ENCODE measurements at places on chromosomes 1 and 21.

DNA sequence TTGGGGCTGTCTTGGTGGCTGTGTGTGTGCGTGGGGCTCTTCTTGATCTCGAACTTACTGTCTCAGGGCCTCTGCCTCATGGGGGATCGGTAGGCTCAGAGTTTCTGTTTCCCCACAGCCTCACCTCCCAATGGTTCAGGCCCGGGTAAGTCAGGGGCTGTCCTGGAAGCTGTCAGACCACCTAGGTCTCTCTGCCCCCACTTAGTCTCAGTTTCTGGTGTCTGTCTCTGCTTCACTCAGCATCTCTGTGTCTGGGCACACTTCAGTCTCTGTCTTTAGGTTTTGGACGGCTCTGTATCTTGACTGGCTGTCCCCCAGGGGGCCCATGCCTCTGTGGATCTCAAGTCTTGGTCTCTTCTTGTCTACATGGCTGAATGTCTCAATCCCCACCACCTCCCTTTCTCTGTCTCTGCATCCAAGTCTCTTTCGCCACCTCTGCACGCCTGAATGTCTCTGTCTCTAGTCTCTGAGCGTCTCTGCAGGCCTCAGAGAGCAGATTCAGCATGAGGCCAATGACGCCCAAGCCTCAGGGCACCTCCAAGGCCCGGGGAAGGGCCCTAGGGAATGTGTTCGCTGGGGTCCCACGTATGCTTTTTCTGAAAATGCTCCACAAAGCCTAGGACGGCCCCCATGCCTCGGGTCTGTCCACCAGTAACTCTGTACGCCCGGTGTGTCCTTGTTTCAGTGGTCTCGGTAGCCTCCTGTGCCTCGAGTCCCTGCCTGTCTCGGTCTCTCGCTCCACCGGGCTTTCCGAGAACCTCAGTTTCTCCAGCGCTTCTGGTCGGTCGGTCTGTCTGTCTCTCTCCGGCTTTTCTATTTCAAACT lies 818 bp downstream of the FHL3 start:
- DNase-seq = no peak

DNA sequence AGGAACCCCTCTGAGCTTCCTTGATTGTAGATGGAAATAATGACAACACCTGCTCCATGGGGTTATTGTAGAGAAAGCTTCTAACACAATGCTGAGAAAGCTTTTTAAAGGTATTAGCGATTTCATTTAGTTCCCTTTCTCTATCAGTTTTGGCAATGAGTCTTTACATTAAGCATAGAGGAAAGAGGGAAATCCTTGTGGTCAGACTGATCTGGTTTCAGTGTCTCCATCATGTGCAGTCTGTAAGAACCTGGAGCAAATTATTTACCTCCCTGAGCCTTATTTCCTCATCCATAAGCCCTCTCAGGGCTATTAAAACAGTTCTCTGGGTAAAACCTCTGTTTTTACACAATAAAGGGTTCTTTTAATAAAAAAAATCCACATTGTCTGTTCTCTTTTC lies 87.5 kb downstream of the FGGY start:
- peak; percentile 54 for DNase-seq

GRCh38 chr1:12140515-12141162 lies 26.2 kb upstream of the TNFRSF1B start:
- no peak for DNase-seq

DNA sequence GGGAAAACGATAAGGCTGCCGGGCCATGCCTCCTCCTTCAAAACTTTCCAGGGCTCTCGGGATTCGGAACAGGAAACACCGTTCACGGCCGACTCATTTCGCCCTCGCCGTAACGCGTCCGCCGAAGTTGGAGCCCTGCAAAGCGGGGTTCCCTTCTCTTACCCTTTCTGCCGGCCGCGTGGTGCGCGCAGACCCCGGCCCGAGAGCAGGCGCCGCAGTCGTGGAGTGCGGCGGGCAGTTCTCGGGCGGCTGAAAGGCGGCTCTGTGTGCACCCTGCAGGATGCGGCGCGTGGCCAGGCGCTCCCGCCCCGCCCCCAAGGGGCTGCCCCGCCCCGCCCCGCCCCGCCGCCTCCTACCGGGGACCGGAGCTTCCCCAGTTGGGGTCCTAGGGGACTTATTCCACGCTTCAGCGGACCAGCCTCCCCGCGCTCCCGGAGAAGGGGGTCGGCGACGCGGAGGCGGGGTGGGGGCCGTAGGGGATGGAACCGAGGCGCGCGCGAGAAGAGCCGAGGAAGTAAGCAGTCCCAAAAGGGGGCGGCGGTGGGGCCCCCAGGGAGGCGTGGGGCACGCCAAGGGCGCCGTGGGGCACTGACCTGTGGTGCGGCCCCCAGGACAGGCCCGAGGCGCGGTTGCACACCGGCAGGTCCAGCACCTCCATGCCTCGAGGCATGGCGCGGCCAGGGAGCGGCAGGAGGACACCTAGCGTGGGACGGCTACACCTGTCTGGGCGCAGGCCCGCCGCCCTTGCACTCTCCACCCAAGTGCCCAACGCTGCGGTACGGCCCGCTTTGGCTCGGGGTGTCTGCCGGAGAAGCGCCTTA lies at the start of gene MCOLN2:
MCOLN2 (minus strand) TSS at position 268 of the 821 bp plus-strand sequence; CDS start at position 27, 241 bp downstream.
- DNase-seq = no peak

DNA sequence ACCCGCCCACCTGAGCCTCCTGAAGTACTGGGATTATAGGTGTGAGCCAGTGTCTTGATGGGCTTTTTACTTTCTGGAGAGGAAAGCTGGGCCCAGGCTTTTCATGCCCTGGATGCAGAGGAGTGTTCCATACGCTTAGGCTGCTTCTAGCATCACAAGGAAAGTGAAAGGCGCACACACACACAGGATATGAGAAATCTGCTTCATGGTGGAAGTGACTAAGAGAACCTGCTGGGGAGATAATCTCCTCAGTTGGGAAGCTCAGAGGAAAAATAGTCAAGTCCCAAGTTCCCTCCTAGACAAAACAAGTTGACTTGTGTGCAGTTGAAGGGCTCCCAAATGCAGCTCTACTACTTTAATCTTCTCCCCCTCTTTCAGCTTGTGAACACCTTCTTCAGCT lies 2.2 kb downstream of the NUDC start:
- DNase-seq = no peak

Measured in DMS153 (cell line).